Activated naive CD8-positive, alpha-beta T cell treated with anti-CD3 and anti-CD28 coated beads for 36 hours (primary cell): ENCODE measurements at places on chromosomes 5 and 9.

DNA sequence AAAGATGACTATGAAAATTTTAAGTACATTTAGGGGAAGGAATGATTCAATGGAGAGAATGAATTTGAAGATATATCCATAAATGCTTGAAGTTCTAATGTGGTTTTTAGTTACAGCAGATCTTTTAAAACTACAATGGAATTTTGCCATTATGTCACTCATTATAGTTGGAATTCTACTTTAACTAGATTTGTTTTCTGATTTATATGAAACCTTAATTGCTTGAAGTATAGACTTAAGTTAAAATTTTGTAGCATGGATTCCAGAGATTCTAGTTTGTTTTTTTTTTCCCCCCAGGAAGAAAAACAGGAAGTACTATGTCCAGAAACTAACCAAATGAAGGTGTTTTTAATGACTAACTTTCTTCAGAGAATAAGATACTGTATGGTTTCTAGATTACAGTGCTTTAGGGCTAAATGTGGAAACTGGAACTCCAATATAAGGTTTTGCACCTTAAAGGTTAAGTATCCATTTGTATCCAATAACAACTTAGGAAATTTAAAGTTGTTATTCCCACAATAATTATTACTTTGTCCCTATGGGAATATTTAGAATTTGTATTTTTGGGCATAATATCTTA, 70.3 kb downstream of the ZSWIM6 start:
- no peak for DNase-seq

DNA sequence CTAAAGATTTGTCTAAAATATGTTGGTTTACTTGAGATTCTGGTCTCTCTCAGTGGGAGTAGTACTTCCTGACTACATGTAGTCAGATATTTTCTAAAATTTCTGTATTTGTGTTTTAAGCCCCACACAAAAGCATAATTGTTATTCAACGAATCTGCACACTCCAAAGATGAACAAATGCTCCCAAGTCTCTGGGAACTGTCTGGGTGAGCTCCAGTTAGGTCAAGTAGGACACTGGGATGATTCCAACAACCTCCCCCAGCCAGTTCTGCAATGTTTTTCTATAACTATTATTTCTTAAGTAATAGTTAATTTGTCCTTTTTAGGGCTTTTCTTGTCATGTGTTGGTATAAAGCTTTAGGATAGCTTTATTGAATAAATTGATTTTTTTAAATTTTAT, 174.6 kb downstream of the FAM174A start:
- DNase-seq = no peak

DNA sequence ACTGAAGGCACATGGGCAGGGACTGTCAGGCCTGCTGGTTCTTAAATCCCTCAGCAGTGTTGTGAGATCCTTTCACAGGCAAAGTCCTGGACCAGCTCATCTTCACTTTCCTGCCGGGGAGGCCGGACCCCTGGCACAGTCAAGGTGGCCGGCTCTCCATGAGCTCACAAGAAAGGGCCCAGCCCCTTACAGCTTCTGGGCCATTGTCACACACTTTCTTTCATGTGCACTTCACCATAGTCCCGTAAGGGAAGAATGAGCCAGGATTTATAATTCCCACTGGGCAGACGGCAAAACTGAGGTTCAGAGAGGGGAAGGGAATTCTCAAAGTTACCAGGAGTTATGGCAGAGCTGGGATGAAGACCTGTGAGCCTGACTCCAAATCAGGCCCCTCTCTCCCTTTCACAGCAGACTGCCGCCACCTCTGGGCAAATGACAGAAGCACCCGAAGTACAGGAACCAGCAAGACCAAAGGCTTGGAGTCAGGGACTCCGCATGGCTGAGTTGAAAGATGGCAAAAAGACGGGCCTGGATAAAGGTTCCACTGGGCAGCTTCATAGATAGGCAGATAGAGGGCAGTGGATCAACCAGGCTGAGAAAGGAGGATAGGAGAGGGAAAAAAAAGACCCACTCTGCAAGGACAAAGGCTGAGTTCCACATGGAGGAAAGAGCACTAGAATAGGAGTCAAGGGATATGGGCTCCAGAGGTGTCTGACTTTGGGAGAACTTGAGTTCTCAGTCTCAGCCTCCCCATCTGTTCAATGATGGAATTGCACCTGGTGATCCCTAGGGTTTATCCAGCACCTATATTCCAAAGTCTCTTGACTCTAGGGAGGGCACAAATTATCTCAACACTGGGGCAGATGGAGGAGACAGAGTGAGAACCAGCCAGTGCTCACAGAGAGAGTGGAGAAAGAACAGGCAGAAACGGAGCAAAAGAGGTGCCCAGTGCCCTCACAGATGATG, 128.7 kb downstream of the PAX5 start:
- DNase-seq = no peak

- DNase-seq = no peak
These were observed 398.6 kb downstream of the PSAT1 start for GRCh38 chr9:78695519-78695918.

- DNase-seq = no peak
These were observed 23.8 kb downstream of the GOLPH3 start for GRCh38 chr5:32150366-32150765.

- no peak for DNase-seq
These were observed 120.5 kb downstream of the GADD45G start for GRCh38 chr9:89725271-89725670.
